ENCODE measurements at places on chromosomes 6 and 20.
A peak's percentile ranks its signal among the peaks of the same experiment; 100 is the strongest.

- no peak for DNase-seq
These were observed 150.6 kb downstream of the QKI start for GRCh38 chr6:163565140-163565539.

GRCh38 chr6:41344876-41345275 is 9.5 kb downstream of the NCR2 start:
- no peak for DNase-seq

- DNase-seq = no peak
These were observed 61.5 kb upstream of the FNDC1 start for GRCh38 chr6:159107451-159108260.

GRCh38 chr6:141451181-141451510 is 681.6 kb upstream of the GJE1 start:
- DNase-seq = no peak

GRCh38 chr6:53527249-53527765 is 17.6 kb downstream of the GCLC start:
- no peak for DNase-seq

- DNase-seq = no peak
These were observed 89.9 kb downstream of the ARID1B start for GRCh38 chr6:156867121-156867520.

DNA sequence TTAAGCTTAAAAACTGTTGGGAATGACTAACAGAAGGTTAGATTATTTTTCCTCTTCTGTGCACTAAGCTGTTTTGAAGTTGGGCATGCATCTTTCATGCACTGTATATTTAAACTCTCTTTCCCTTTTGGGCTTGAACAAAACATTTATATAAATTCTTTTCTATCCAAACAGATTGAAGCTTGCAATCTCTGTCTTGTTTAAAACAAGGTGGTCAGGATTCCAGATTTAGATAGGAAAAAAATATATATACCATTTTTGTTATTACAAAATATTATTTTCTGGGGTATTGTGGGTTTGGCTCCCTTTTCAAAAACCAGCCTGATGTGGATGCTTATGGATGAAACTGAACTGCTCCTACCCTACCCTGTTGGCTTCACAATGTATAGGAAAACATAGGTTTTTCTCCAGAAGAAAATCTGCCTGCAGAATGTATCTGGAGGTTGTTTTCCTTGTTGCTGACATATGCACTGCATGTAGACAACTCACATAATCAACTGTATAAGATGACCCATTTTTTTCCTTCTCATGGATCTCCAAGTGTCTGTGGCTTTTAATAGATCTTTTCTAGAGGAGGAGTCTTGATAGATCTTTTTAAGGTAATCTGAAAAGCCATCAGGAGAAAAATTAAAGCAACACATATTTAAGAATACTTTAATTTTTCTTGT is 146.3 kb downstream of the PRL start:
- DNase-seq = no peak

GRCh38 chr6:77462359-77463307 is 658 bp downstream of the HTR1B start:
- no peak for DNase-seq

GRCh38 chr6:16929809-16930208 is 168.5 kb upstream of the ATXN1 start:
- no peak for DNase-seq

GRCh38 chr6:37878150-37878710 is 58.7 kb downstream of the ZFAND3 start:
- DNase-seq = no peak

DNA sequence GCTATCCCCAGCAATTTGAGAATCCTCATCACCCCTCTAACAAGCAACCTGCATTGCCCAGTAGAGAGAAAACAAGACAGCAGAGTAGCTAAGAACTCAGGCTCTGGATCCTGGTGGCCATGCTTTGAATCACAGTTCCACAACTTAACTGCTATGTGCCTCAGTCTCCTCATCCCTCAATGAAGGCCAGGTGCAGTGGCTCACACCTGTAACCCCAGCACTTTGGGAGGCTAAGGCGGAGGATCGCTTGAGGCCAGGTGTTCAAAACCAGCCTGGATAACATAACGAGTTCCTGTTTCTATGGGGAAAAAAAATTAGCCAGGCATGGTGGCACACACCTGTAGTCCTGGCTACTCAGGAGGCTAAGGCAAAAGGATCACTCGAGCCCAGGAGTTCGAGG is 23.7 kb downstream of the BACH2 start:
- DNase-seq = no peak

GRCh38 chr20:64192406-64192805 is 28.2 kb downstream of the MYT1 start:
- no peak for DNase-seq

DNA sequence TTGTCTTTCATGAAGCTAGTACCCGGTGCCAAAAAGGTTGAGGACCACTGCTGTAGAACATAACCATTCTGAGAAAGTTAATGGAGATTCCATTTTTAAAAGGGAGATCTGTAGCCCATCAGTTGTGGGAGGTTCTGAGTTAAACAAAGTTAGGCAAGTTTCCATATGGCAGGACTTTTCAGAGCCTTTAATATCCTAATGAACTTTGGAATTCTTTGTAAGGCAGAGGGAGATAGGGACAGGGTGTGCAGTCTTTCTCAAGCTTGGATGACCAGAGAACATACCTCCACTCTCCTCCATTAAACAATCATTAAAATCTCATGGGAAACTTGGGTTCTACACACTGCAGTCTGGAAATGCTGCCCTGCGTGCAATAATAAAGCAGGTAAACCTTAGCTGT is 14.8 kb downstream of the ADGRF4 start:
- no peak for DNase-seq

- no peak for DNase-seq
These were observed 4.1 kb downstream of the CALHM6 start for GRCh38 chr6:116465246-116465645.

- no peak for DNase-seq
These were observed 21.1 kb downstream of the PNPLA1 start for GRCh38 chr6:36290668-36291620.

DNA sequence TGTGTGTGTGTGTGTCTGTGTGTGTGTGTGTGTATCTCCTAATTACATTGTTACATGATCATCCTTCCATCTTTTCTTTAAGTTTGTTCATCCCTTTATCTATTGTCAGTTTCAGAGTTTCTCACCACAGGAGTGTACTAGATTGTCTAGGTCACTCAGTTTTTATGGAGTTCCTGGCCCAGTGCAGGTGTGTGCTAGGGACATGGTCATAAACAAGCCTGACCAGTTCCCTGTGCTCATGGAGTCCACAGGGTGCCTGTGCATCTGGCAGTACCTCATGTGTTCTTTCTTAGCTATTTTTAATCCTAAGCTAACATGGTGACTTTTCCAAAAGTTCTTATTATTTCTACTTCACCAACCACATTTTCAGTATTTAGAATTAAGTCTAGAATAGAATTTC is 43.9 kb downstream of the PHACTR2 start:
- DNase-seq = no peak

- DNase-seq = no peak
These were observed 82.3 kb upstream of the CLDN20 start for GRCh38 chr6:155181498-155181897.

- DNase-seq = no peak
These were observed 17.1 kb downstream of the PRKN start for GRCh38 chr6:162710419-162710818.

DNA sequence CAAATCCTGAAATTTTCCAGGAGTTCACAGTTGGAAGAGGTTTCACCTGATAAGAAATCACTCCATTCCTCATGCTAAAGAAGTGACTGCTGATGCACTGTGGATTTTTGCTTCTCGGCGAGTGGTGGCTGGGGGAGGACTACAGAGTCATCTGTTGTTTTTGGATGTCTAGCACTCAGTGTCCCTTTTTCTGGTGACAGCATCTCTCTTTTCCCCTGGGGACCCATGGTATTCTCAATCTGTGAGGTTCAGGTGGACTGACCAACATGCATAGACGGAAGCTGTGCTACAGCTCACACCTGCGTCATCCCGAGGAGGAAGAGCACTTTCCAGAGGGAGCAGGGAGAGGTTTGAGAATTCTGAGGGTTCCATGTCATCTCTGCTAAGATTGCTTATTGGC is 42.7 kb upstream of the ZNF831 start:
- DNase-seq = no peak

GRCh38 chr20:10705801-10706459 is 32.1 kb upstream of the JAG1 start:
- DNase-seq = no peak

- DNase-seq = no peak
These were observed 628.0 kb upstream of the NRSN1 start for GRCh38 chr6:23498013-23498412.

- no peak for DNase-seq
These were observed 137.9 kb downstream of the PKHD1 start for GRCh38 chr6:51949526-51949925.

GRCh38 chr6:119479860-119480655 is 130.5 kb upstream of the MAN1A1 start:
- DNase-seq = no peak

- DNase-seq = peak; percentile 8
These were observed 81.7 kb upstream of the NFATC2 start for GRCh38 chr20:51624157-51624731.

DNA sequence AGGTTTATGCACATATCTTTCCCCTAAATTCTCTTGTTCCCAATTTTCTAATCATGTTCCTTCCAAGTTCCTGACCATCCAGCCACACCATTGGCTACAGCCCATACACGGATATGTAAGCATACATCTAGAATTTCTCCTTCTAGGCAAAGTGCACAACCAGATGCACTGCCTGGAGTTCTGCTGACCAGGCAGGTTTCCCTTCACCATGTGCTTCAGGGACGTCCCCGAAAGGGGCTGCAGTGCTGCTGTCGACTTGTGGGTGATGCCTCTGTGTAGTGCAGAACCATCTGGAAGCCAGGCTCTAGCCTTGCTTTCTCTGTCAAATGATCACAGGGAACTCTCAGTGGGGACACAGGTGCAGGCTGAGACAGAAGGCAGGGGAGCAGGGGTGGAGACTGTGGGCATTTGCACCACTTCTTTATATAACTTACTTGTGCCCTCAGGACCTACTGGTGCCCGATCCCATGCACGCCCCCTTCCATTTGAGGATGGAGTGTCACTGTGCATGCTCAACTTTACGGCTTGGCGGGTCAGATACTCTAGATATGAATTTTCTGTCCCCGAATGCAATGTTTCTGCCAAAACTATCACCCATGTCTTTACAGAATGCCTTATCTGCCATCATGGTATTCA is 37.5 kb upstream of the SMOC2 start:
- no peak for DNase-seq

GRCh38 chr6:108036884-108037283 is 37.7 kb downstream of the OSTM1 start:
- DNase-seq = no peak

- no peak for DNase-seq
These were observed at the start of gene PAX1 for GRCh38 chr20:21705575-21706260. Gene PAX1, plus strand, starts transcription at chr20:21705664. Its CDS starts 49 bp downstream, at chr20:21705713.

DNA sequence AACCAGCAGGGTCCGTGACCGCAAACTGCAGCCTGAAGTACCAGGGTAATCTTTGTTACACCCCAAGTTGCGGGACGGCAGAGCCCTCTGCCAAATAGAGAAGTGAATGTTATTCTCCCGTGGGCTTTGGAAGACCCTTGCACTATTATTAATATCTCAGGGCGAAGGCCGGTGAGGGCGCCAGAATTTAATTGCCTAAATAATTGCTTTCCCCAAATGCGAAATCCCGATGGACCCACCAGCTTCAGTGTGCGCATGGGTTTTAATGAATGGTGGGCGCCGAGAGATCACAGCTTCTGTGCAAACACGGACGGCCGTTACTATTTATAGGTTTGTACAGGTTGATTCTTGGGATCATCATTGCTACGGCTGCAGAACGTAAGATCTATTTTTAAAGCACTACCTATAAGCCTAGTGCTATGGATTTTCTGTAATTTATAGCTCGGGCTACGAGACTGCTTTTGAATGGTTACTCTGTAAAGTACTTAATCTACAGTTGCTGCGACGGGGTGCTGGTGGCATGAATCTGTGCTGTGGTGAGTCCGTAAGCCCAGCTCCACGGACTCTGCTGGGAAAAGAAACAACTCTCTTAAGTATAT is 15.2 kb upstream of the PHACTR3 start:
- no peak for DNase-seq

GRCh38 chr6:4901386-4902061 is 102.3 kb downstream of the RPP40 start:
- no peak for DNase-seq

GRCh38 chr20:47971058-47971791 is 185.9 kb upstream of the SULF2 start:
- DNase-seq = no peak

- DNase-seq = no peak
These were observed 71.4 kb downstream of the FOXA2 start for GRCh38 chr20:22512911-22513489.

- no peak for DNase-seq
These were observed 33.7 kb upstream of the IYD start for GRCh38 chr6:150334790-150335783.

GRCh38 chr6:28896505-28897368 is 27.0 kb downstream of the TRIM27 start:
- DNase-seq = peak; percentile 25

- no peak for DNase-seq
These were observed 2.0 kb downstream of the PDE10A start for GRCh38 chr6:165660857-165661663.

GRCh38 chr6:4302524-4302923 is 167.1 kb upstream of the ECI2 start:
- no peak for DNase-seq

GRCh38 chr6:139172151-139172550 is 37.3 kb downstream of the HECA start:
- no peak for DNase-seq

GRCh38 chr6:118377711-118378414 is 170.2 kb upstream of the PLN start:
- DNase-seq = no peak

DNA sequence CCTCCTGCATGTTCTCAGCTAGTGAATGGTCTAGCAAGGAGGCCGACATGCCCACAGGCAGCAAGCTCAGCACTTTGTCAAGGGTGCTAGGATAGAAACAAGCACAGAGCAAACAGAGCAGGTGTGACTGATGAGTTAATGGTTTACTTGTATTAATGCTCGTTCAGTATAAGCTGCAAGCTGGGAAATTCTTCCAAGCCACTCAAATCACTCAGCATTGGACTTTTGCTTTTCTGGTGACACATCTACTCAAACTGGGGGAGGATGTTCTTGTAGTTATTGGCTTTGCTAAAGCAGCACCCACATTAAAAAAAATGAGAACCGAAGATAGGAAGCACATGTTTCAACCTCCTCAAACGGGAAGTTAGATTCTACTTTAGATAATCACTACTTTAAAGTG is 43.1 kb upstream of the NEDD9 start:
- no peak for DNase-seq

DNA sequence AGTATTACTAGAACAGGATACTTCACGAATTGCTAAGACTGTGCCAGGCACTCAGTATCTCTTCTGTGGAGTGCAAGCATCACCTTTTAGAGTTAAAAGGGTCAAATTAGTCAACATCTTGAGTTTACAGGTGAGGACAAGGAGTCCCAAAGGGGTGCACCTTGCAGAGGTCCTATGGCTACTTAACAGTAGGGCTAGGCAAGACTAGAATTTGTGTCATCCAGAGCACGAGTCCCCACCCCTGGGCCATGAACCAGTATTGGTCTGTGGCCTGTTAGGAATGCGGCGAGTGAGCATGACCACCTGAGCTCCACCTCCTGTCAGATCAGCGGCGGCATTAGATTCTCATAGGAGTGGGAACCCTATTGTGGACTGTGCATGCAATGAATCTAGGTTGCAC is 10.5 kb upstream of the DSTN start:
- no peak for DNase-seq

All from cerebellar nuclear complex (tissue), 1 donor.